ENCODE measurements at places on chromosomes 7 and 10. TPM values are rescaled to one million over a fixed set of nuclear protein-coding genes. Genes with fewer than 3 reads are reported as not detected.

AGBL3 gene
- 7.8 TPM for total RNA-seq

COL13A1 gene
- total RNA-seq, result 0.92 TPM

DEPP1 gene
- total RNA-seq, result 136 TPM

- no peak for DNase-seq
Measured at GRCh38 chr10:32197423-32197822, 141.2 kb upstream of the KIF5B start.

DNA sequence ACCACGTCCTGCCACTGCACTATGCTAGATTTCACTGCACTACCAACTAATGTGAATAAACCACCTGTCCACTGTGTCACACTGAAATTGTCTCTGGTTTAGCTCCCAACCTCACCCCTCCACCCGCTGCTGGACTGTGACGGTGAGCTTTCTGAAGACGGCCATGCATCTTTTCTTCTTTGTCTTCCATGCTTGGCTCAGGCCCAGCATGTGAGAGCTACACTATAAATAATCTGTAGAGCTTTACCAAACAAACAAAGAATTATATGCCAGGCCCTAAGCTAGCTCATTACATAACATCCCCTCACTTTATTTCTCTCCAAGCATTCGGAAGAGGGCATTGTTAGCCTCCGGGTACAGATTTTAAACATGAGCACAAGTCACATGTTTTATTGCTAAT lies 633.2 kb downstream of the TNS3 start:
- no peak for DNase-seq

DNA sequence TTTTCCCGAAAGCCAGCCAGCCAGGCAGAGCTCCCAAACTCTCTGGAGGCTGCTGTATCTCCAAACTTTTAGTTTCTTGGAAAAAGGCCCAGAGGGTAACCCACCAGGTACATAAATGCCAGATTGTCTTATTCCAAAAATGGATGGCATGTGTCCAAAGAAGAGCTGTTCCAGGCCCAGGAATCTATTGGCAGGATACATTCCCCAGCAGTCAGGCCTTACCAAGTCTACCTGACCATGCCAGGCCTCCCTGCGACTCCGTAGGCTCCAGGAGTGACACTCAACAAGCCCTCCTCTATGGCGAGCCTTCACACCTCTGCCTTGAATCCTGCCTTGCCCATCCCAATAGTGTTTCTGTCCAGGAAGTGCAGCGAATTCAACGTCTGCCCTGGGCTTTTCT lies 95.6 kb downstream of the GRB10 start:
- DNase-seq, result no peak

DNA sequence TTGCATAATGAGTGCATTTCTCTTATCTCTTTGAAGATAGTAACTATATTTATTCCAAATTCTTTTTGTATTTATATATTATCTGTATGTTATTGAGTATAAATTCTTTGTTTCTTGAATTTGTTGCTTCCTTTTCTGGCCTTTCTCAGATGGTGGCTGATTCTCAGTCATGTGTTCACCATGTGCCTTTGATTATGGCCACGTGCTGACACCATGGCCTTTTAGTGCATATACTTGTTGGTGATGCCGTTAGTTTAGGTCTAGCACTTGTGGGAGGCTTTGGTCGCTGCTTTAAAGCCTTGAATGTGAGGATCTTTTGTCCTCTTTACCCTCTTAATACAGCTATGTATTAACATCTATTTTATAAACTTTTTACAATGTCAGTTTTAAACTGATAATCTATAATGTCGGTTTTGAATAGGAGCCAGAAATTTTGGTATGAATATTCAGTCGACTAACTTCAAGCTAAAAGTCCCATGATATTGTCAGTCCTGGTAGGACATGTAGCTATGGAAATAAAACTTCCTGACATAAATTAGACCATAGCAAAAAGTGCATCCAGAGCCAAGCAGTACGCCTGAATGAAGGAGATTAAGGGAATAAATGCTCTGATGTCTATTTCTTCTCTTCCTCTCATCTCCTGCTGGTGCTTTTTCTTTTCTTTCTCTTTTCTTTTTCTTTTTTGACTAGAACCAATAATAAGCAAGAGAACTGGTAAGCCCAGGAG lies 130.3 kb downstream of the GNAI1 start:
- DNase-seq, result no peak

DNA sequence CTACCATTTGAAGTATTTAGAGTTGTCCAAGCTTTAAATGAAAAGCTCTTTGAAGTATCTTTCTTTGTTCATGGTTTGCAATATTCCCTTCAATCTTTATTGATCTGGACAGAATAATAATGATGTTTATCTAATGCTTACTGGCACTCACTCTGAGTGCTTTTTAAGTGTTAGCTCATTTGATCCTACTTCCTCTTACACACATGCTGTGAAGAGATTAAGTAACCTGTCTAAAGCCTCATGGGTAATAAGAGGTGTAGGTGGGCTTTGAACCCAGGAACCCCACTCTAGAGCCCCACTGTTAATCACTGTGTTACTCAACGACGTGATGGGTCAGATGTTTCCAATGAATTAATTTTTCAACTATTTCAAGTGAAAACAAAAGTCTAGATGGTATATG lies 31.1 kb upstream of the ADD3 start:
- no peak for DNase-seq
